Jurkat, Clone E6-1 (cell line): ENCODE measurements at places on chromosomes 2 and 18.

DNA sequence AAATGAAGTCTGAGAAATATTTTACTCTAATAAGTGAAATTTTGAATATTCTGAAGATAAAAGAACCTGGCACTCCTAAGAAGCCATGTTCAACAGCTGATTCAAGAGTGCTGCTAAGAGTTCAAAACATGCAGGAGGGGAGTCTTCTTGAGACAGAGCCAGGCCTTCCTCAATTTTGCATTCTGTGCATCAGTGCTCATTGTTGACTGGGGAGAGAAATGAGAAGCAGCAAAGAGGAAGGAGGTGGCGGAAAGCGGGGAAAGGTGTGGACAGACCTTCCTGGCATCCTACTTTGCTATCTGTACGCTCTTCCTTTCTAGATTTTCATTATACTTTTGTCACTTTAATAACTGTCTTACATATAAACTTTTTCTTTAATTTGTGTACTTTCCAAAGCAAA, 29.7 kb upstream of the TXNDC2 start:
- no peak for DNase-seq

- DNase-seq = no peak
Measured at GRCh38 chr18:28485918-28486317, 309.0 kb upstream of the CDH2 start.

DNA sequence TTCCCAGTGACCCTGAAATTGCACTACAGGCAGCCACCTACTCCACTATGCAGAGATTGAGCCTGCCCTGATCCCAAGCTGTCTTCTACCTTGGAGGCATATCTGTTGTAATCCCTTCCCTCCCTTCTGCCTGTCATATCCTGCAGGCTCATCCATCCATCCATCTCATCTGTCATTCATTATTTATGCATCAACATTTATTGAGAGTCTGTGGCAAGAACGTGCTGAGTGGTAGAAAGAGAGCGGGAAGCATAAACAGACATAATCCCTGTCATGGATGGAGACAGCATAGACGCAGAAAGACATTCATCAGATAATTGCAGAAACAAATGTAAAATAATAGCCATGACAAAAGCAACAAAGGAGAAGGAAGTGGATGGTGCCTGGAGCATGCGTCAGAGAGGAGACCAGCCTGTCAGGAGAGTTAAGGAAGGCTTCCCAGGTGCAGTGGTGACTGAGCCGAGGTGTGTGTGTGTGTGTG, 110.7 kb upstream of the STPG4 start:
- DNase-seq = no peak

- DNase-seq = no peak
Measured at GRCh38 chr2:204177251-204177976, 240.9 kb downstream of the ICOS start.

DNA sequence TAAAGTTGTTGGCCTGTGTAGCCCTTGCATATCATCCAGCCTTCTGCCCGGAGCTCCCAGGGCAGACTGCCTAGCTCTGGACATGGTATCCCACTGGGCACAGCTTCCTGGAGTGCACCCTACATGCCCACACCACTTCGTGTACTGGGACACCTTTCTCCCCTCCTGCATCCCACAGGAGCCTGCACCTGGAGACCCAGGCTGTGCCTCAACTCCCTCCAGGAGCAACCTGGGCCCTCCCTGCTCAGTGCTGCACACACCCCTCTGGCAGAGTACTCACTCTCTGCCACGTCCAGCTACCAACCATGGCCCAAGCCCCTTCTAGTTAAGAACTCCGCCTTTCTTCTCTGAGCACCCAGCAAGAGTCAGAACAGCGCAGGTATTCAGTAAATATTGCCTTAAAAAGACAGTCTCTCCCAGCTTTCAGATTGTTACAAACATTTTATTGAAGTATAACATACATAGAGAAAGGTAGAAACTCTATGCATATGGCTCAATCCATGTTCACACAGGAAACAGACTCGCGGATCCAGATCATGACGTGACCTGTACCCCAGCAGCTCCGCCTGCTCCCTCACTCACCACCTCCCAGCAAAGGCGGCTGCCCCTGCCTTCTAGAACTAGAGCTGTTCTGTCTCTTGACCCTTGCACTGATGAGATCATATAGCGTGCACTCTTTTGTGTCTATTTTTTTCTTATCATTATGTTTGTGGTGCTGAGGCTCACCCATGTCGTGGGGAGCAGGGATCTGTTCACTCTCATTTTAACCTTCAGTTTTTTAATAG, 98.4 kb upstream of the MYCN start:
- no peak for DNase-seq

DNA sequence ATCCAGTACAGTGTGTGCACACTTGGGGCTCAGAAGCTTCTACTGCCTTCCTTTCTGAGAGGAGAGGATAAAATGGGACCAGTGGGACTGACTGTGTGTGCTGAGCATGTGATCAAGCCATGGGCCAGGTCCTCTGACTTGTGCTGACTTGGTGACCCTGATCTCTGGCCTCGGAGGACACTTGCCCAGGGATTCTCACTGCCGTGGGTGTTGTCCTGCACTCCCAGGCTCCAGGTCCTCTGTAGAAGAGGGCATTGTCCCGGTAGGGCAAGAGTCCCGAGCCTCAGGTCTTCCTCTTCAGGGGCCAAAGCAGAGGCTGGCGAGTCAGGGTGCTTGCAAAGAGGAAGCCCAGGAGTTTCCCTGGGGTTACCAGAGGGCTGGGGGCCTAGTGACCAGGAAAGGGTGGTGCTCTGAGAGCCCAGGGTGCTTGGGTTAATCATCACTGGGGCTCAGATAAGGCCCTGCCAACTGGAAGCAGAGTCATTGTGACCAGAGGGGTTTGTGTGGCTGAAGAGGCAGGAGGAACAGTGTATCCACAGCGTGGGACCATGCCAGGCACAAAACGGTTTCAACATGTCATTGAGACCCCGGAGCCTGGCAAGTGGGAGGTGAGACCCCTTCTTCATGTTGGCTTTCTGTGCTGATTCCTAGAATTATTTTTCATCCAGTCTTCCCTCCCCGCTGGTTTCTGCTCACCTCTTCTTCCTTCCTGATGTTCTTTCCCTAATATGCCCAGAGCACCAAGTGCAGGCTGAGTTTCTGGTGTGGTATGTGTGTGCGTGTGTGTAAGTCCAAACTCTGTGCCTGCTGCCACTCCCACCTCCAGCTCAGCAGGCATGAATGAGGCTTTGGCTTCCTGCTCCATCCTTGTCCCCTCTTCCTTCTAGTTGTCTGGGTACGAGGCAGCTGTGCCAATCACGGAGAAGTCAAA, at the start of gene GCKR:
TSS of gene GCKR (plus strand) at position 483 of the 931 bp plus-strand sequence. CDS start at position 549, 66 bp downstream.
- no peak for DNase-seq

DNA sequence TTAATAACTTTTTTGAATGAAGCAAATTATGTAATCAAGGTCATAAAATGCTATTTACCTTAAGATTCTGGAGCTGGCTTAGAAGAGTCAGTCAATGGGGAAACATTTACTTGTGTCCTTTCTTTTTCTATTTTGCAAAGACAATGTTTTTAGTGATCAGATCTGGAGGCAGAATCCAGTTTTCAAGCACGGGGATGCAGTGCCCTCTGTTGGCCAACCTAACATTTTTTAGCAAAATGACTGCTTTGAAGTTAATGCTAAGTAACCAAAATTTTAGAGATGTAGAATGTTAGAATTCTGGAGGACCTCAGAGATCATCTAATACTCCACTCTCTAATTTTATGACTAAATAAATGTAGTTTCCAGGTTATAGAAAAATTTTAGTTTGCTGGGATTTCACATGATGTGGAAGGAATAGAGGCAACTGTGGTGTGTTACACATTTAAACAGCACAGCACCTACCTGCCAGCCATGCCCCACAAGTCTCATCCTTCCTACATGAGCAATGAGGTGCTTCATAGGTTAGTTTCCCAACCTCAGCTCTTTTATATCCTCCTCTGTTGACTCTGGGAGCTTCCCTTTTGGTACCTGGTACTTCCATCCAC, 23.6 kb upstream of the SLC9A4 start:
- peak; percentile 41 for DNase-seq

- no peak for DNase-seq
Measured at GRCh38 chr2:240964704-240965295, 33.6 kb upstream of the SNED1 start.

DNA sequence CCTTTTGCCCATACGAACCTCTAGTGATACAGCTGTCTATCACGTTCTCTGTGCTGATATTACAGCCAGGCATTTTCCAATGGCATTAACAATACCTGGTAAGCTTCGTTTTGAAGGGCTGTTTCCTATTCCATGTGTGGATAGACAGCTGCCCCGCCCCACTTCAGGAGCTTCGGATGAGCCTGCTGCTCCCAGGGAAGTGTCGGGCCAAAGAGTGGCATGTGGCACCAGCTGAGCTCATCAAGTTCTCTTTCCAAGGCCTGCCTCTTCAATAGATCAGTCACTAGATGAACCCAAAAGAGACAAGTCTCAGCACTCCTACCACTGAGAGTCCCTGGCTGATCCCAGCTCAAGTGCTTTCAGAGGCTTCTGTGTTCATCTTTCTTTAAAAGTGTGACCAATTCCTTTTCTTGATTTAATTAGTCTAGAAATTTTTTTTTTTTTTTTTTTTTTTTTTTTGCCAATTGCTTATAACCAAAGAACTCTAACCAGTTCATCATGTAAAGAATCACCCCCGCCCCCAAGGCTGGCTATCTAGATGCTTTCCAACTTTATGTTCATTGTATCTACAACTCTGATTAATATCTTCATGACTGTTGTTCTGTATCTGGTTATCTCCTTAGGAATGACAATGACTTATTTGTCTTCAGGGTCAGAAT, 46.6 kb downstream of the HDAC4 start:
- DNase-seq = no peak

- DNase-seq = peak; percentile 22
Measured at GRCh38 chr2:173226899-173227698, 127.6 kb upstream of the CDCA7 start.

DNA sequence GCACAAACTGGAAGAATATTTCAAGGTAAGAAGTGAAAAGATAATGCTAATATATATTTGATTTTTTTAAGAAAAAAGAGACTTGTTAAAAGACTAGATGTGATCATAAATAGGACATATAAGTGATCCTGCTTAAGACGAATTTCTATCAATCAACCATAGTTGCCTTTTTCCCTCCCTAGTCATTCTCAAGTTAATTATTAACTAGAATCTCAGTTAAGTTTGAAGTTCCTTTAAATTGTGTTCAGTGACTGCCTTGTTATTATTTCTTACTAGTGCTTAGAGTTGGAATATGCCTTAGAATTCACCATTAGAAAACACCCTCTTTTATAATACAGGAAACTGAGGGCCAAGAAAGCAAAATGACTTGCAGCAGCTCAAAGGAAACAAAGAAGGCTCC, 141.5 kb upstream of the SP5 start:
- no peak for DNase-seq

- no peak for DNase-seq
Measured at GRCh38 chr18:74549591-74550104, 15.3 kb downstream of the CNDP1 start.

DNA sequence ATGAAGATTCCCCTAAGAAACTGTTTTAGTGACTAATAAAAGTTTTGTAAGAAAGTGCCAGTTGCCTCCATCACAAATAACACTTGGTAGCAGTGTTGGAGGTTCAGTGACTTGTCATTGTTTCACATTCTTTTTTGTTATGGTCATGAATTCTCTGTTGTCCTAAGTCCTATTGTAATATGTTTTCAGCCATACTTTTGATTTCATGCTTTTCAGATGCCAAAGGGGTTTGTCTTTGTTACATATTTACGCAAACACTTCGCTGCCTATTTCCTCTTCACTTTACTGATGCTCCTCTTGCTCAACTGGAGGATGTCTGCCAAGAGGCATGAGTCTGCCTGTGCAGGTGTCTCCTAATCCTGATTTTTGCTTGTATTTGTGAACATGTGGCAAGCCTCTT, 66.6 kb downstream of the PHLPP1 start:
- DNase-seq = no peak

DNA sequence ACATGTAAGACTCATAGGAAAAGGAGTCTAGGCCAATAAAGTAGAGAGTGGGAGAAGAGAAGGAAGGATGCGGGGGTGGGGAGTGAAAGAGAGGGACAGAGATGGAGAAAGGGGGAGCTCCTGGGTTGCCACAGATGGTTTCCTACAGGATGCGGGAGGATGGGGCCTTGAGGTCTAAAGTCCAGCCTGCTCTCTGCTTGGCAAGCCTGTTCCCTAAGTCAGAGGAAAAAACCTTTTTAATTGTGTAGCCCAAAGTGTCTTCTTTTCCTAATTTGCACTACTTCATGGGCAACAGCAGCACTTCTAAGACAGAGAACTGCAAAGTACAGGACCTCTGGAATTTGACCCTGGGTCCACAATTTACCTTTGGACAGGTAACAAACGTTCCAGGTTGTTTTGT, 1.4 kb upstream of the FAM110C start:
- DNase-seq = no peak

DNA sequence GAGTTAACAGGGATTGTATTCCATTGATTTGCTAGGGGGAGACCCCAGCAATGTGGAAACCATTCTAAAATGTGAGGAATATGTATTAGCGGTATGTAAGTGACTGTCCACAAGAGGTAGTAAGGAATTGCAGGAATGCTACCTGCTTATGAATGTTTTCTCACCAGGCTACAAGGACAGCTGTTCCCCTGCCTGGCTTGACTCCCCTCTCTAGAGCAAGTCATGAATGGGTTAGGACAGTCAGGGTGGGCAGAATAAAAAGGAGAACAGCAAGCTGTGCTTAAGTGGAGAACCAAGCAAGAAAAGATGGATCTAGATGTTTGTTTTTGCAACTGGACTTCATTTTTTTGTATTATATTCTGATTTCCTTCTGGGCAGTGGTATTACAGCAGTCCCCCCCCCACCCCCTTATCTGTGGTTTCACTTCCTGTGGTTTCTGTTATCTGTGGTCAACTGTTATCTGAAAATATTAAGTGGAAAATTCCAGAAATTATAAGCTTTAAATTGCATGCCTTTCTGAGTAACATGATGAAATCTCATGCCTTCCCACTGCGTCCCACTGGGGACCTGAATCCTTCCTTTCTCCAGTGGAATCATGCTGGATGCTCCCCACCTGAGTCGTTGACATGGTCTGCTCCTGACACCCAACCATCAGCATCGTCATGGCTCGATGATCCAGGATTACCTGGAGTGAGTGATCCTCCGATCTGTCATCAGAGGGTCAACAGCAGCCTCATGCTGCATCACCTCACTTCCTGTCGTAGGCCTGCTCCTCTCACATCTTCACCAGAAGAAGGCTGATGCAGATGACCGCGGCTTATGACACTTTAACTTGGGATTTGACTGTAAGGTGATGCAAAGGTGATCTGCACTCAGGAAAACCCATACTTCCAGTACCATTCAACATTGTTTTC, 52.2 kb downstream of the VAPA start:
- no peak for DNase-seq

- no peak for DNase-seq
Measured at GRCh38 chr2:11788461-11789124, 42.2 kb downstream of the LPIN1 start.

GRCh38 chr2:109702250-109702985, 88.3 kb downstream of the SOWAHC start:
- DNase-seq = no peak

DNA sequence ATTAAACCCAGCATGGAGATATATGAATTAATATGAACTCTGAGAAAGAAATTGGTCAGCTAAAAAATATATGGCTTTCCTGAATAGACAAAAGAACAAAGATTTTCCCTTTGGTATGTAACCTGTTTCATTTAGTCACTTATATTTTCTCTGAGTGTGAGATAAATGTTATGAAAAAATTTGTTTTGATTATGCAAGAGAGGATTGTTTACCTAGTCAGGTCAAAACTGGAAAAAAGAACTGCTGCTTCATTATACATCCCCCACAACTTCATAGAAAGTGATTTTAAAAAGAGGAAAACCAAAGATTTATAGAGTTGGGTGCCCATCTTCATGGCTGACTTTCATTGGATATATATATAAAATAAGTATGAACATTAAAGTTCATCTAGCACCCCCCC, 242.2 kb upstream of the FN1 start:
- DNase-seq = no peak
